ENCODE measurements at places on chromosomes 4 and X. TPM values are rescaled to one million over a fixed set of nuclear protein-coding genes. Genes with fewer than 3 reads are reported as not detected.

Gene AWAT1
- total RNA-seq = not detected

Gene NLGN3
- total RNA-seq = 1.6 TPM

GRCh38 chr4:21893136-21893535 lies 55.4 kb downstream of the KCNIP4 start:
- DNase-seq = no peak

GRCh38 chrX:149630681-149631233 lies 835 bp downstream of the TMEM185A start:
- DNase-seq = no peak

- DNase-seq = peak; percentile 15
These were observed 88.2 kb upstream of the STS start for GRCh38 chrX:7059214-7059838.

DNA sequence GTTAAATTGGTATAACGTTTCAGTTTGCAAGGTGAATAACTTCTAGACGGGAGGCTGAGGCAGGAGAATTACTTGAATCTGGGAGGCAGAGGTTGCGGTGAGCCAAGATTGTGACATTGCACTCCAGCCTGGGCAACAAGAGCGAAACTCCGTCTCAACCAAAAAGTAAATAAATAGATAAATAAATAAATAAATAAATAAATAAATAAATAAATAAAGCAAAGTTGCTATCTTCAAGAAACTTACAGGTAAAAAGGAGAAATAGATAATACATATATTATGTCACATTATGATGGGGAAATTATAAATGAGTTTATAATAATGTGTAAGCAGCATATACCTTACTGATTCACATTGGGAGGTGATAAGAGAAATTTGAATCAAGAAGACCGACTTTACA lies 1966.0 kb downstream of the PCDH7 start:
- DNase-seq = no peak

DNA sequence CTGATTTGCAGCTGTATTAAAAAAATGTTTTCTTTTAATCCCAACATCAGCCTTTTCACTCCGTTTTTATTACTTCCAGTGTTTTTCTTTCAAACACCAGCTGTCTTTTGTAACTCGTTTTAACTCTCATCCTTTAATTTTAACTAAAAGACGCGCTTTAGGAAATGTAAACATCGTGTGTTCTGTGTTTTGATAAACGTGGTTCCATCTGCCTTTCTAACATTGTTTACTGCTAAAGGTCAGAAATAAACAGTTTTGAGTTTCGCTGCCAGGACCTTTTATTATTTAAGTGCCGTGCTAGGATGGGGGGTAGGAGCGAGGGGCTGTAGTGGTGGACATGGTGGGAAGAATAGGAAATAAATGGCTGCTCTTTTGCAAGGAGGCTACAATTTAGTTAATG lies 1.5 kb downstream of the N4BP2 start:
- DNase-seq = no peak

DNA sequence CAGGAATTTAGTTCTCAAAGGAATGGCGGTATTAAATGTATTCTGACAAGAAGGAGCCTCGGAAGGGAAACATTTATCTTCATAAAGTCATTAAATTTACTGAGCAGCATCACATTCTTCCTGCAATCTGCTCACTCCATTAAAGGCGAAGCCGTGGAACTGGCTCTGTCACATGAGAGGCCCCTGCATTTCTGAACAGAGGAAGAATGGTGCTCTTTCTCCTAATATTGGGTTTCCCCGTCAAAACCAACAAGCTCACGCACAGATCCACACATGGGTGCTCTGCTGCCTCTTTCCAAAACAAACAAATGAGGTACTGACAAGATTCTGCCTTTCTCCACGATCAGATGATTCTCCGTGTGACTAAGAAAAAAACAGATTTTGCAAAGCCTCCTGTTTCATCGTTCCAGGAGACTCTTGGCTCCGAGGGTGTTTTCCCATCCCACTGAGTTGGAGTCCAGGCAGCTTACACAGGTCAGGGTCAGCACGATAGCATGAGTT lies 191.2 kb downstream of the IDS start:
- no peak for DNase-seq
